ENCODE measurements at places on chromosomes 5 and 9.

- DNase-seq, result no peak
Observed at GRCh38 chr5:158747816-158748432, 351.8 kb downstream of the EBF1 start.

GRCh38 chr9:20642045-20642444 lies 19.7 kb upstream of the MLLT3 start:
- no peak for DNase-seq

- DNase-seq, result no peak
Observed at GRCh38 chr9:20478786-20479185, 143.5 kb downstream of the MLLT3 start.

DNA sequence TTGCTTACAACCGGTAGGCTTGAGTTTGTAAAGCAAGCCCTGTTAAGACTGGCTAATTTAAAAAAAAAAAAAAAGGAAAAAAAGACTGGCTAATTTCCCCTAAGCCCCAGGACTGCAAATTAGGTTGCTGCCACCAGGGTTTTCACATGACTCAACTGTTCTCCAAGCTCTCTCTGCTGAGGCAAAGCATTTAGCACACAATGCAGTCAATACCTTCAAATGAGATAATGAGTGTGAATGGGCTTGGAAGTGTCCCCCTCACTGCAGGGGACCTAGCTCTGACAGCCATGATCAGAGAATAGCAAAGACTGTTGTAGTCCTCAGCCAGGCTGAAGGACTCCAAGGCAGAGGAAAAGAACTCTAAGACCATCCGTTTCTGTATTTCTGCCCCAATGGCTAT lies 42.8 kb upstream of the ZSWIM6 start:
- no peak for DNase-seq

DNA sequence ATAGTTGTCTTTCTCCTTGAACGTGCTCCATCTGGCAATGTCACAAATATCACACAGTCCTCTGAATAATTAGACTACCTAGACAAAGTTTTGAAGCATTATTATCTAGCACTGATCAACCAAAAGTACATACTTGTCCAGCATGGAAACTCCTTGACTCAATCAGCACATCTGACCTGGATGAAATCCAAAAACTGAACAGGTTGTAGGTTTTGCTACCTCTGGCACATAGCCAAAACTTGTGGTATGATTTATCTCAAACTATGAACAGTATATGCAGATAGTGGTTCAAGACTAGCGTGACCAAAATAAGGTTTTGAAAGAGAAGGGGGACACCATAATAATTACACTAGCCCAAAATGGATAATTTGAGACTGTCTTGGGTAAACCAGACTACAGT lies 158.1 kb downstream of the ARRDC3 start:
- DNase-seq, result no peak

DNA sequence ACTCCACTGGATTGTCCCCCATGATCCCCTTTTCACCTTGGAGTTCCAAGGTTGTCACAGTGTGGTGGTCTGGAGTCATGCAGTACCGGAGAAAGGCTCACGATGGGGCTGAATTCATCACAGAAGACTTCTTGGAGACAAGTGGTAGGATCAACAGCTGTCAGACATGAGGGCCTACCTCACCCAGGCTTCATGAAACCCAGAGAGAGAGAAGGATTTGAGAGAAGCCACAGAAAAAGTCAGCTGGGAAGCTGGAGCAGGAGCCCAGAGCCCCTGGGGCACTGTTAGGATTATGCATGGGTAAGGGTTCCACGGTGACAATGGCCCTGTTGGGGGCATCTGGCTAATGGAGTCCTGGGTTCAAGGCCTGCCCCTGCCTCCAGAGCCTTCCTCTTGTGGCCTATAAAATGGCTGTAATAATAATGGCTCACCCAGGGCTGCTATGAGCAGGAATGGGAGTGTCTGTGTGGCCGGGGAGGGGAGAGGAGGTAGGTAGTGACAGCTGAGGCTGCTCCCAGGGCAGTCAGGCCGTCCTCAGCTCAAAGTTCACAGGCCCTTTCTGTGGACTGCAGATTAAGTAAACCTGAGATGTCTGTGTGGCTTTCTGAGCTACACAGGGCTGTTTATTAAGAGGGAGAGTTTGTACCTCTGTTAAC lies 910 bp downstream of the TRIM14 start:
- DNase-seq, result no peak

GRCh38 chr5:77175231-77175630 lies 35.2 kb upstream of the PDE8B start:
- DNase-seq, result no peak

DNA sequence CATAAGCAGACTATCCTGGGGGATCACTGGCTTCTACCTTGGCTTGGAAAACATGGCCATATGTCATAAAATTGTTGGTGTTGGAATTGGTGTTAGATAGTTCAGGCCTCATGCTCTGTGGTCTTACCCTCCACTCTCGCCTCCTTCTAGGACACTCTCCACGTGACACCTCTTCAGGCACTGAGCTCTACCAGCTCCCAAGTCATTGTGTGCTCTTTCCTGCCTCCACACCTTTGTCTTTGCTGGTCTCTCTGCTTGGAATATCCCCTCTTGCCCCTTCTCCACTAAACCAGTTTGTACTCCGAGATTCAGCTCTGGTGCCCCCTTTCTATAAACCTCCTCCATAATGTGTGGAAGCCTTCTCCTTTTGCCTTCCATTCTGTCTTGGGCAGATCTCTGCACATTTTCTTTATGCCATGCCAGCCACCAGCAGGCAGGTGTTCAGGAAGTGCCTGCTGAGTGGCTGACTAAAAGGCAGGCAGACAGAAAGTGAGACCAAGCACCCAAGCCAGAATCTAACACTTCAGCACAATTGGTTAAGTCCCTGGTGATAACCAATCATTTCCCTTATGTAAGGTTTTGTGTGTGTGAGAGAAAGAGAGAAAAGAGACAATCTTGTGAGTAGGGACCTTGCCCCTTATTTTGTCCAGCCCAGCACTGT lies 37.7 kb downstream of the SAR1B start:
- DNase-seq, result no peak

- no peak for DNase-seq
Observed at GRCh38 chr5:38670878-38671277, 114.4 kb upstream of the LIFR start.

GRCh38 chr5:136193322-136193935 lies 467 bp upstream of the SMIM32 start:
- no peak for DNase-seq

DNA sequence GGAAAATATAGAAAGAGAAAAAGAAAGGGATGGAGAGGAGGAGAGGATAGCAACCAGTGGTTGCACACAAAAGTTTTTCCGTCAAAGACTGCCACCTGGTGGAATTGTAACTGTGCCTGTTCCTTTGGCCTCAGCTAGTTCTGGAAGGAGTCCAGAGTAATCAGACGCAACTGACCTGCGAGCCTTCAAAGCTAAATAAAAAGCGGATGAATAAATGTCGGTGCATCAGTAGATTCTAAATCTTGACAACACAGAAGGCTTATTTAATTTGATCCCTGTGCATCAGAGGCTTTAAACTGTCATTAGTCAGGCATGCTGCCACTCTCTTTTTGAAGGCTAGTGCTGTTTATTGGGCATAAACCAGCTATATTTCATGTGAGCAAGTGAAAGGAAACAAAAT lies 132.9 kb upstream of the ACO1 start:
- no peak for DNase-seq

GRCh38 chr5:5628866-5629606 lies 206.6 kb downstream of the ICE1 start:
- DNase-seq, result no peak

DNA sequence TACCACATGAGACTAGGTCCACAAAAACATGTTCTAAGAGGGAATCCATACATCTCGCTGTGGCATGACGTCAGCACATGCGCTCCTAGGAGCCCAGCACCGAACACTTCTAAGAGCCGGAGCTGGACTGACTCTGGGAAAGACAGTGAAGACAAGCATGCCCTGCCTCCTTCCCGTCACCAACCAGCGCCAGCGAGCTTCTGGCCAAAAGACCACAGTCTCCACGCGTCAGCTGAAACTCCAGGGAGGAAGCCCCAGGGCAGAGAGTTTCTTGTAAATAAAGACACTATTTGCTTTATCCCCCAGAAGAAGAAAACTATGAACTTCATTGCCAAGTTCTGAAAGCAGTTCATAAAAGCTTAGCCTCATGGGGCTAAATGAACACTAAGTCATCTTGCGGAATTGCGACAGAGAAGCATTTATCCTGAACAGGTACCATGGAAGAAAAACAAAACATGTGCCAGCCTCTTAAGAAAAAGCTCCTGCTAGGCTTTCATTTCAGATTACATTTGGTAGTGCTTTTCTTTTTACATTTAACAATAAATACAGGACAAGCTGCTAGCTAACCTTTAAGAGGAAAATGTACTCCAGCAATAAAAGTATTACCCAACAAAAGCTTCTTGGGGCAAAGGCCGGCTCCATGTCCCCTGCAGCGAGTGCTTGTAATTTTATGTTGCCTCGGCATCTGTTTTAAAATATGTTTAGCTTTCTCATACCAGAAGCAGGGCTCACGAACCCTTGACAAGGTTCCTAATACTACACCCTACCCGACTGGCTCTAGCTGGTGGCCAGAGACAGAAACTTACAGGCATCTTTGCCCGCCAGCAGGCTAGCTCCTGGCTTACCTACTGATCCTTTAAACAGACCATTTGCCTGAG lies 96.5 kb downstream of the PRRT1B start:
- DNase-seq, result no peak

- no peak for DNase-seq
Observed at GRCh38 chr9:68704498-68704813, 584 bp upstream of the PIP5K1B start.

GRCh38 chr5:58201922-58202648 lies 257.8 kb downstream of the PLK2 start:
- no peak for DNase-seq

GRCh38 chr9:86577420-86578333 lies 223.5 kb upstream of the TUT7 start:
- no peak for DNase-seq

DNA sequence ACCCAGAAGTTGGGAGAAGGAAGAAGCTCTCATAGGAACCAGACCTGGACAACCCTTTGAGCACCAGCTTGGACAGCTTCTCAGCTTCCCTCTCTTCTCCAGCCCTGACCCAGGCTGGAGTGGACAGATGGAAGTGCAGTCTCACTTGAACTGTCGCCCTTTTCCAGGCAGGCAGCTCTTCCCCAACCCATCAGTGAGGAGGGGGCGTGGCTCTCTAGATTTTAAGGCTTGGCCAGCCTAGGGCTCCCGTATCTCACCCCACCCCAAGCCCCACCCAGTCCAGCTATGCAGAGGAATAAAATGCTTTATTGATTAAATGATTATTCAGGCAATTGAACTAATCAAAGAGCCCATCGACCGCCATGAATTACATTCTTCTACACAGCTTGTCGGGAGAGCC lies 2.2 kb downstream of the PAX5 start:
- no peak for DNase-seq

- DNase-seq, result no peak
Observed at GRCh38 chr5:108743319-108743718, 4.4 kb upstream of the FER start.

DNA sequence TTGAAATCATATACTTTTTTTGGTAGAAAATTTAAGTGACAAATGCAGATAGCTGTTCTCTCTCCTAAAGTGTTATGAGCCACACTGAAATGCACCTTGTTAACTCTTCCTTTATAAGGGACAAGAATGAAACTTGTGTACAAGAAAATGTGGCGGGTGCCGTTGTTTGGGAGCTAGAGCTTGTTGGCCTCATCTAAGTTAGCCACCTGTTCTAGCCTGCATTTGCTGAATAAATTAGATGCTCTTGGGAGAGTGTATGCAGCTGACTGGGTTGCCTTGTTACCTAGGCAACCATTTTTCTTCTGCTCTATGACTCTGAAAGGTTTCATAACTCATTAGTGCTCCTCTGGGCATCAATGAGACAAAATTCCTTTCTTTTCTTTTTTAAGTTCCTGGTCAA lies 174.3 kb downstream of the TAF11L14 start:
- DNase-seq, result no peak

DNA sequence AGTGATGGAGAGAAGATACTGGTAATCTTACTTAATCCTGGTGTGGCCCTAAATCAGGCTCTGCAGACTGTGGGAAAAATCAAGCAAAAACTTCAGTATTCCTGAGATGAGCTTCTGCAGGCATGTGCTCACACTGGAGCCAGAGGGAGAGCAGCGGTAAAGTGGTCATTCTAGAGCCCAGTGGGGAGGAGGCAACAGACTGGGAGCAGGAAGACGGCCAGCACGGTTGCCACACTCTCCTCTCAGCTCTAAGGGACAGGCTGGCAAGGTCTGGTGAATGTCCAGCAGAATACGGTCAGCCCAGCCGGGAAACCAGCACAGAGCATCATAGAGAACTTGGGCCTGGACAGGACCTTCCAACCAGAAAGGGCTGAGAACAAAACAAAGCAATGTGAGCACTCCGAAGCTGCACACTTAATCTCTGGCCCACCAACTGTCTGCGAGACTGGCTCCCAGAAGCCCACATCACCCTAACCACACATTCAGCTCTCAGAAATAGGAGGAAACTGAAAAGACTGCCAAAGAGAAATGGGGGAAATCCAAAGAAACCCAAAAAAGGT lies 30.3 kb downstream of the MED27 start:
- no peak for DNase-seq

GRCh38 chr9:21967702-21968101 lies 26.5 kb downstream of the CDKN2A start:
- DNase-seq, result no peak

- DNase-seq, result peak; percentile 45
Observed at GRCh38 chr5:135543485-135544304, 7.9 kb upstream of the NEUROG1 start.

- DNase-seq, result no peak
Observed at GRCh38 chr9:76176171-76176570, 218.1 kb downstream of the RFK start.

DNA sequence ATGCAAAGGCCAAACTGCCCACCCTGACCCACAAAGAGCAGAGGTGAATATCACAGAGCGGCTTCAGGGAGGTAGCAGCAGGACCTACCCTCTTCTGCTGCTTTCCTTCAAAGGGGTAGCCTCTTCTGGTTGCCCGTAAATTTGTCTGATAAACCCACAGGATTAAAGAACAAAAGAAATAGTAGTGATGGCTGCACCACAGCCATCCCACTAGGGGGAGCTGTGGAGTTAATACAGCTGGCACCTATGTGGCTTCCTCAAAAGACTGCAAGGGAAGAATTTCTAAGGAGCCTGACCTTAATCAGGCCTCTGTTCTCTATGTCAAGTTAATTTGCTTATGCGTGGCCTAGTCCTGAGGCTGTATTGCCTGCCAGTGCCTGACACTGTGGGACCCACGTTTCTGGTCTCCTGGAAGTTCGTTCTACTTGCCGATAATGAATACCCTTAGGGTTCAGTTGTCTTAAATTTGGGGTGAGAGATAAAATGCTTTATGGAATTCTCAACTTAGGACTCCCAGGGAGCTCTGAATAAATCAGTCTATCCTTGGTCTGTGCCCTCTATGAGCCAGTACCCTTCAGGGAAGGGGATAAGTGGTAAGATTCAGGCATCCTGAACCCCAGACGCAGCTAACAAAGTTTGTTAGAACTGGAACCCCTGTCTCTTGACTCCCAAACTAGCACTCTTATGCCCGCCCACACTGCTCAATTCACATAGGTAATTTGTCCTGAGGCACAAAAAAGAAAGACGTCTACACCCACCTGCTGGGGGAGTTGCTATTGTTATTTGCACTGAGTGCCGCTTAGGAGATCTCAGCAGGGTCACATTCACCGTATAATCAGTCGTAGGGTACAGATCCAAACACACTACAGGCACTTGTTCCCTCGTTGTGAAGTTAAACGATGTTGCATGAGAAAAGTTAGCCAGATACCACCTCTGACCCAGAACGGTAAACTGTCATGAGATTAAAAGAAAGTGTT lies 77.1 kb downstream of the SUSD1 start:
- DNase-seq, result no peak

Measured in suprapubic skin (tissue), 4 donors.